ENCODE measurements at places on chromosomes 12 and 14.

GRCh38 chr12:109127533-109128242 lies 11.3 kb downstream of the ACACB start:
- no peak for DNase-seq

DNA sequence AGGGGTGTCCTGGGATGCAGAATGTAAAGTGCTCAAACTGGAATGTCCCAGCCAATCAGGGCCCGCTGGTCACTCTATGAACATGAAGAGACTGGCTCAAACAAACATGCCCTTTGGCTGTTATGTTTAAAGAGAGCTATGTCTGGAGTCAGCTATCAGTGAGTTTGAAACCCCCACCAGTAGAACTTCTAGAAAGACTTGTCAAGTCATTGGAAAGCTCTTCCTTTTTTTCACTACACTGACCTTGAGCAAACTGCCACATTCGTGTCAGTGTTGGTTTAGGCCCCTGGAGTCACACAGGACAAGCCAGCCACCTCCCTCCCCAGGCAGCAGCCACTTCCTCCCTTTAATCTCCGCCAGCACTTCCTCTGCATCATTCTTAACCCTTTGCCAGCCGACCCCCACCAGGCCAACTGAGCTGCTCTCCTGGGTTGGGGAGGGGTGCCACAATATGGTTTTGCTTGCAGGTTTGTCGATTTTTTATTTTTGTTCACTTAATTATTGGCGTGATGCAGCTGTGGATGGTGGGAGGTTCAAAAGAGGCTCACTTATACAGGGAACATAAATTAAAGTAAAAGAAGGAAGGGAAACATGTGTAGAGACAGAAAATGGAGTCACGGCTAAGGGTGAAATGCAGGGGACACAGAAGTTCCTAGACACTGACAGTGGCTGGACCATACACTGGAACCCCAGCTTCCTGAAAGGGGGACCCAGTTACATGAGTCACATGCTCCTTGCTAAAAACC lies 25.3 kb downstream of the CMKLR1 start:
- no peak for DNase-seq

GRCh38 chr14:76589246-76589645 lies 172.0 kb upstream of the VASH1 start:
- no peak for DNase-seq

DNA sequence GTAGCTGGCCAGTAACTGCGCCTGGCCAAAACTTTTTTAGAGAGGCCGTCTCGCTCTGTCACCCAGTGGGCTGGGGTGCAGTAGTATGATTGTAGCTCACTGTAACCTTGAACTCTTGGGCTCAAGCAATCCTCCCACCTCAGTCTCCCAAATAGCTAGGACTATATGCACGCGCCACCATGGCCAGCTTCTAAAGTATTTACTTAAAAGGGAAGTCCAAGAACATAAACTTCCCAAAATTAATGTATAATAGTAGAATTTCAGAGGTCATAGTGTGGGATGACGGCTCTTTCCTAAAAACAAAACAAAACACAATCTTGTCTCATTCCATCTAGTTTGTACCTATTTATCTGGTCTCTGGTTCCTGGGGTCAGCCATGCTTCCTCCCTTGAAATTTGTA lies 42.2 kb upstream of the FOS start:
- no peak for DNase-seq

DNA sequence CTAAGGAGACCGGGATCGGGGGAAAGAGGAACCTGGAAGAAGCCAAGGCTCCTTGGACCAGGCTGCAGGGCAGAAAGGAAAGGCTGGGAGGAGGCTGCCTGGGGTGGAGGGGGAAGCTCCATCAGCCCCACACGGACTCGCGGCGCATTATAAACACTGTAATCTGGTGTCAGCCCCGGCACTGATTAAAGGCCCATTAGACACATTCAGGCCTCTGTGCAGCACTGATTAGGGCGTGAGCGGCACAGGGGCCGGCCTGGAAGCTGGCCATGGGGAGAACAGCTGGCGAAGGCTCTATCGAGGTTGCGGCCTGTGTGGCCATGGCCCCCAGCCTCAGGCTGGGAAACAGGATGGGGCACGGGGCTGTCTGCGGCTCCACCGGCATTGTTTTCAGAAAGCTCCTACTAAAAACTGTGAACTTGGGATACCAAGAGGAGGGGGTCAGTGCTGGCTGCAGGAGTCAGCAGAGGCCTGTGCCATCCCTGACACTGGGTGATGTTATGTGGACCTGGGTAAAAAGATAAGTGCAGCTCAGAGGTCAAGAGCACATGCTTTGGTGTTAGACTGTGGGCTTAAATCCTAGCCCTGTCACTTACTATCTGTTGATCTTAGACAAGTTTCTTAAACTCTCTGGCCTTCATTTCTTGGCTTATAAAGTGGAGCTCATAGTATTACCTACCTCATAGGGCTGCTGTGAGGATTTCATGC lies 10.6 kb downstream of the ACVRL1 start:
- no peak for DNase-seq

GRCh38 chr12:117501076-117501869 lies 139.8 kb upstream of the NOS1 start:
- no peak for DNase-seq

DNA sequence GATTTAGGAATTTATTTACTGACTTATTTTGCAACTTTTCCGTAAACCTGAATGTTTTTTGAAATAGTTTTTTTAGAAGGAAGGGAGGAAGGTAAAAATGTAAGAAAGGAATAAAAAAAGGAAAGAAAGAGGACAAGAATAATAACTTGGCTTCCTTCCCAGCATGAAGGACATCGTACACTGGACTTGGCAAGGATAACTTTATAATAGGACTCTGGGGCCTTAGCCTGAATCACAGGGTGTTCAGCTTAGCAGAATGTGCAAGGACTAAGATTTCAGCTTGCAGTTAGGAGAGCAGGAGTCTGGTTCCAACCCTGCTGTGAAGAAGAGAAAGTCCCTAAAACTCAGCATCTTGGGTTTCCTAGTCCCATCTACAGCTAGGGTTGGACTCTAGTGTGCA lies 1053.3 kb downstream of the VRK1 start:
- DNase-seq: no peak

DNA sequence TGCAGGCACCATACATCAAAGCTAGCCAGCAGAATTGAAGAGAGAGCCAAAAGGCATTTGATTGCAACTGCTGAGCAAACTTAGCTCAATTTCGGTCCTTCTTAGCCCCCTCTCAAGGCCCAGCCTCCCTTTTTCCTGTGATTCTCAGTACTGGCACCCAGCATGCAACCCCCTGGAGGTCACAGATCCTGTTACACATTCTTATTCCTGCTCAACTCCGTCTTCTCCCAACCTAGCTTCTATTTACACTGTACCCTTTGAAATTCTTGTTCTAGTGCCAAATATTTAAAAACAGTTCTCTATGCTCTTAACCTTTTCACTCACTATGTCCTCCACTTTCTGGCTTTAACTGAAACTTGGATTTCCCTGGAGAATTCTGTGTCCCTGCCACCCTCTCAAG lies 131.3 kb upstream of the CPSF6 start:
- no peak for DNase-seq

- no peak for DNase-seq
Observed at GRCh38 chr12:49030119-49030518, 11.5 kb upstream of the PRKAG1 start.

DNA sequence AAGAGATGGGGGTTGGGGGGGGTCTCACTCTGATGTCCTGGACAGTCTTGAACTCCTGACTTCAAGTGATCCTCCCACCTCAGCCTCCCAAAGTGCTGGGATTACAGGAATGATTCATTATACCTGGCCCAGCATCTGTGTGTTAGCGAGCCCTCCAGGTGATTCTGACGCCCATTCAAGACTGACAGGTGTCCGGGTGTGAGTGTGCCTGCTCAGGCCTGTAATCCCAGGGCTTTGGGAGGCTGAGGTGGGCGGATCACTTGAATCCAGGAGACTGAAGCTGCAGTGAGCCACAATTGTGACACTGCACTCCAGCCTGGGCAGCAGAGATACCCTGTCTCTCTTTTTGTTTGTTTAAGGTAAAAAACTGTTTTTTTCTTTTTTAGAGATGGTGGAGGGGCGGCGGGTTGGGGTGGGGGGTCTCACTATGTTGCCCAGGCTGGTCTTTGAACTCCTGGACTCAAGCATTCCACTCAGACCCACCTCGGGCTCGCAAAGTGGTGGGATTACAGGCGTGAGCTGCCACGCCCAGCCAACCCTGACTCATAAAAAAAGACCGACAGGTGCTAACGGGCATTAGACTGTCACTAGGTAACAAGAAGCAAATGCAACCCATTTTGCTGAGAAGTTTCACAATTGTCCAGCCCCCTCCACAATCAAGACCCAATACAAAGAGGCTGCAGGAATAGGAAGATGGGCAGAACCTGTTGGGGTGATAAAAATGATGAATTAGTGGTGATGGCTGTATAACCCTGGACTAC lies 4.7 kb downstream of the VSIG10 start:
- no peak for DNase-seq

DNA sequence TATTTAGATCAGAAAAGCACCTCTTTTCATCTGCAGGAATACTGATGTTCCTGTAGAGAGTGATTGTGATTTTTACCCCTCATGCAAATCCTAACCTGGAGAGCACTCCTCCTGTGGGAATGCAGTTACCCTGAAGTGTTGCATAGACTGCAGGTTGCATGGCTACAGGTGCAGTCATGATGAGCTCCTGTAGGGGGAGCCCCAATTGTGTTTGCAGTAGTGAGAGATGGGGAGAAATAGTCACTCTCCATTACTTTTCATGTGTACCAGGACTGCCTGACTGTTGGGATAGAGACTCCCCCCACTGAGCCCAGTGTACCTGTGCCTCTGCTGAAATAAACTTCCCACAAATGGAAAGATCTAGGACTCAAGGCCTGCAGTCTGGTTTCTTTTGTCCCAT lies 1086.5 kb downstream of the SLC6A15 start:
- no peak for DNase-seq

DNA sequence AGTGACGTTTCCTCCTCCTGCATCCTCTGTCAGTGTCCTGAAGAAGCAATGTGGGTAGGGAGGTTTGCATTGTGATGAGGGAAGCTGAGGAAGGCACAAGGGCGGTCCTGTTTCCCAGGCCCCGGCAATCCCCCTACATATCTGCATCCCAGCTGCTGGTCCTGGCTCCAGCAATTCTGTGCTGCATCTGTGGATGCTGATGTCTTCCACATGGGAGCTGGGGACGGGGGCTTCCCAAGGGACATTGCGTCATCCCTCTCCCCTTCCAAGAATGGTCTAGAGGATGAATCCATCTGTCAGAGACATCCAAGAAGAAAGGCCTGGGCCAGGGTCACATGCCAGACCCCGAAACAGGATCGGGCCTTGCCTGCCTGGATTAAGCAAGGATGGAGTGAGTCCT lies 52.1 kb downstream of the TSPAN11 start:
- DNase-seq: no peak

Data from SW 1271 (cell line).